ENCODE measurements at places on chromosomes 5 and 9.

DNA sequence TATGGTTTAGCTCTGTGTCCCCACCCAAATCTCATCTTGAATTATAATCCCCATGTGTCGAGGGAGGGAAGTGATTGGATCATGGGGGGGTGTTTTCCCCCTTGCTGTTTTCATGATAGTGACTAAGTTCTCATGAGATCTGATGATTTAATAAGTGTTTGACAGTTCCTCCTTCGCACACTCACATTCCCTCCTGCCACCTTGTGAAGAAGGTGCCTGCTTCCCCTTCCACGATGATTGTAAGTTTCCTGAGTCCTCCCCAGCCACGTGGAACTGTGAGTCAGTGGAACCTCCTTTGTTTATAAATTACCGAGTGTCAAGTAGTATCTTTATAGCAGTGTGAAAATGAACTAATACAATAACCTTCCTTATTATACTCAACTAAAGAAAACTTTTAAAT lies 24.3 kb upstream of the TEX10 start:
- no peak for DNase-seq

- DNase-seq: no peak
Observed at GRCh38 chr9:114005371-114006154, 72.5 kb downstream of the AMBP start.

DNA sequence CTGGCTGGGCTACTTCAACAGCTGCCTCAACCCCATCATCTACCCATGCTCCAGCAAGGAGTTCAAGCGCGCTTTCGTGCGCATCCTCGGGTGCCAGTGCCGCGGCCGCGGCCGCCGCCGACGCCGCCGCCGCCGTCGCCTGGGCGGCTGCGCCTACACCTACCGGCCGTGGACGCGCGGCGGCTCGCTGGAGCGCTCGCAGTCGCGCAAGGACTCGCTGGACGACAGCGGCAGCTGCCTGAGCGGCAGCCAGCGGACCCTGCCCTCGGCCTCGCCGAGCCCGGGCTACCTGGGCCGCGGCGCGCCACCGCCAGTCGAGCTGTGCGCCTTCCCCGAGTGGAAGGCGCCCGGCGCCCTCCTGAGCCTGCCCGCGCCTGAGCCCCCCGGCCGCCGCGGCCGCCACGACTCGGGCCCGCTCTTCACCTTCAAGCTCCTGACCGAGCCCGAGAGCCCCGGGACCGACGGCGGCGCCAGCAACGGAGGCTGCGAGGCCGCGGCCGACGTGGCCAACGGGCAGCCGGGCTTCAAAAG lies 36.9 kb upstream of the TTC1 start:
- DNase-seq: no peak

- no peak for DNase-seq
Observed at GRCh38 chr5:135814316-135814715, 20.1 kb upstream of the SLC25A48 start.

DNA sequence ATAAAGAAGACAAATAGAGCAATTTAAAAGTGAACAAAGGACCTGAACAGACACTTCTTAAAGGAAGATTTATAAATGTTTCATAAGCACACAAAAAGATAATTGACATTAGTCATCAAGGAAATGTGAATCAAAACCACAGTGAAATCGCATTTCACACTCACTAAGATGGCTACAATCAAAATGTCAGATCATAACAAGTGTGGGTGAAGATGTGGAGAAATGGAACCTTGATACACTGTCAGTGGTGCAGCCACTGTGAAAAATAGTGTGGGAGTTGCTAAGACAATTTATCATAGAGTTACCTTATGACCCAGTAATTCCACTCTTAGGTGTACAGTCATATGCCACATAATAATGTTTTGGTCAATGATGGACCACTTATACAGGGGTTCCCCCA lies 54.5 kb upstream of the HTR4 start:
- DNase-seq: peak; percentile 23

- DNase-seq: peak; percentile 33
Observed at GRCh38 chr9:133683586-133684120, 47.5 kb downstream of the DBH start.

DNA sequence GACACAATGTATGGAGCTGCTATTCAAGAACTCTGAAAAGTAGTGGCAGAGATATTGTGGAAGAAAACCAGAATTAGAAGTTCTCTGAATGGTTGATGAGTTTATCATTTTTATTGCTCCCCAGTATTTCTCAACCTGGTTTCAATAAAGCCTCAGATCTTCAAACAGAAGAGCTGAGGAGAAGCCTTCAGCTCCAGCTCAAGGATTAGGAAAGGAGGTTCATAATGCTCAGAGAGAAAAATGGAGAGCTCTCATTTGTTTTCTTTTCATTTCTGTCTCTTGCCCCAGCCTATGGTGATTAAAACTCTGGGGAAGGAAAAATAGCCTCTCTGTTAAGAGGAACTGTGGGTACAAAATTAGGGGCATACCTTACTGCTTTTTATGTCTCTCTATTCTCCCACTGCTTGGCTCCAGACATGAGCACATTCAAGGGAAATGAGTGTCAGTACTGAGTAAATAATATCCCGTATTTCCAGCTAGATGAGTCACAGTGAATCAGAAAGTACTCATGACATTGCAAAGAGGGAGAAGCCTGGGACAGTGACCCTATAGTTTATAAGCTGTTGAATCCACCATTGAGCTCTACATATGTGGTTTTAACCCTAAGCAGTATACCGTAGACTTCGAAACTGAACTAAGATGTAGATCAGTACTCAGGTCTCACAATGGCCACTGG lies 138.1 kb downstream of the EMB start:
- DNase-seq: no peak

DNA sequence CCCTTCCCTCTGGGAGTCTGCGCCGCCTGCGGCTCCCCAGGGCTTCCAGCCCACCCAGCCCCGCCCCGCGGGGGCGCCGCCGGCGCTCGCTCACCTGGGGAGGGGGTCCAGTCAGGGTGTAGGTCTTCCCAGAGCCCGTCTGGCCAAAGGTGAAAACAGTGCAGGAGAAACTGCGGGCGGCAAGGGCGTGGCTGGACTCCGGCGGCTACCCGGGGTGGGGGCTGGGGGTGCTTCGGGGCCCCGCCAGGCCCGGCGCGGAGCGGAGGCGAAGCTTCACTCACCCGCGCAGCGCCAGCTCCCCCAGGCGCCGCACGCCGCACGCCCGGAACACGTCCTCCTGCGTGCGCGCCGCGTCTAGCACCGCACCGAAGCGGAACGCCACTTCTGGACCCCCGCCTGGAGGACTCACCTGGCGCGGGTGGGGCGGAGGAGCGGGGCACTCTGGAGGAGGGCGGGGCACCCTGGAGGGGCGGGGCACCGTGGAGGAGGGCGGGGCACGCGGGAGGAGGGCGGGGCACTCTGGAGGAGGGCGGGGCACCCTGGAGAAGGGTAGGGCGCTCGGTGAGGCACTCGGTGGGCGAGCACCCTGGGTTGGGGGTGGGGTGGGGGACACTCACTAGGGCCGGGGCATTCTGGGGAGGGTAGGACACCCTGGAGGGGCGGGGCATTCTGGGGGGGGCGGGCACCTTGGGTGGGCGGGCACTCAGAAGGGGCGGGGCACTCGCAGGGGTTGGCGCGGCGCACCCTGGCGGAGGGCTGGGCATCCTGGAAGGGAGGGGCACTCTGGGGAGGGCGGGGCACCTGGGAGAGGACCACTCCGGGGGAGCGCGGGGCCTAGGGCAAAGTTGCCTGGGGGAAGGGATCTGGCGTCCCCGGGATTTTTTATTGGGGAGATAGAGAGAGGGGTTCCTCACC lies 814 bp downstream of the KIF12 start:
- DNase-seq: no peak

DNA sequence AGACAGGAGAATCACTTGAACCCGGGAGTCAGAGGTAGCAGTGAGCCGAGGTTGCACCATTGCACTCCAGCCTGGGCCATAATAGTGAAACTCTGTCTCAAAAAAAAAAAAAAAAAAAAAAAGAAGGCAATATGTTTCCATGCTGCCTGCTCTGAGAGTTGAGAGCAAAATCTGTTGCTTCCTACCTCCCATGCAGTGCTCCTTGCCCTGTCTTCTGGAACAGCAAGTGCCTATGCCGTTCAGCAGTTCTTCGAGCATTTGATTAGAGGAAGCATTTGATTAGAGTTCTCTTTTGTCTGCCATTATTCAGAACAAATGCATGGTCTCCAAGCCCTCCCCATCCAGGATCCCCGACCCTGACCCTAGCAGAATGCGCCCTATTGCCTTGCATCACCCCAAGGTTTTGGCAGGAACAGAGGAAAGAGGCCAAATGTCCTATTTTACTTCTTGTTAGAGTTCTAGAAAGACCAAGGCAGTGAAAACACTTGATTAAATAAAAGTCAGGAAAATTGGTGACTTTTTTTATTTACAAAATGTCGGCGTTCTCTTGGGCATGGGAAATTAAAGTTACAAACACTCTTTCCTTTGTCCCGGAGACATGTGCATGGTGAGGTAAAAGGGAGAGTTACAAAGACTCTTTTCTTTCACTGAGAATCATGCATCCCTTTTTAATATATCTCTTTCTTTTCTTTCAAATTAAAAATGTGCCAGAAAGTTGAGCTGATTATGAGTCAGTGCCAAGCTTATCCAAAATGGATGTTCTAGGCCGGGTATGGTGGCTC lies 27.8 kb upstream of the FSD1L start:
- DNase-seq: no peak

DNA sequence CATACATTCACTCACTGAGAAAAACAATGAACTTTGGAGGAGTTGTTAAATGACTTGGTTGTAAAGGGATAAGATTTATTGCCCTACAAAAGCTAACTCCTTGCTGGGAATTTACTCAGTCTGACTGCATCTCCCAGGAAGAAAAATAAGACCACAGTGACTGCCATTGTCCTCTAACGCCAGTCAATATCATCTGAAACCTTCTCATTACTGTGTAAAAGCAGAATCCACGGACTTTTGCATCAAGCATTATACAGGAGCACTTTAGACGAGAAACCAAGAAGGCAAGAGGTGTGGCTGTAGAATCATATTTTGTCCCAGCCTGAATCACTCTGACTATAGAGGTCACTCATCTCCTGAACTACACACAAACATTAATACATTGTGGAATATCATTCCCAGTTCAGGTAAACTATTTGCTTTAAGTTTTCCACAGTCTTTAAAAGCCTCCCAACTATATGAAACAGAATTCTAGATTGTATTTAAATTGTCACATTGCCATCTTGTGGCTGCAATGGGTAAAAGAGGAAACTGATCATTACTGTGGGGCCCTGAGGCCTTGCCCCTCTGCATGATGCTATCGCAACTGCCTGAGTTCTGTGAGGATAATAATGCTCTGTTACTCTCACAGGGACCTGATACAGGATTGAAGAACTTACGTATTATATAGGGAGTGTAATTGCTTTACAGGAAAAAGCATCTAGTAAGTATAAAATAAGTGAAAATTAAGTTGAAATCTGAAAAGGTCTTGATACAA lies 142.9 kb downstream of the SLCO4C1 start:
- DNase-seq: no peak

DNA sequence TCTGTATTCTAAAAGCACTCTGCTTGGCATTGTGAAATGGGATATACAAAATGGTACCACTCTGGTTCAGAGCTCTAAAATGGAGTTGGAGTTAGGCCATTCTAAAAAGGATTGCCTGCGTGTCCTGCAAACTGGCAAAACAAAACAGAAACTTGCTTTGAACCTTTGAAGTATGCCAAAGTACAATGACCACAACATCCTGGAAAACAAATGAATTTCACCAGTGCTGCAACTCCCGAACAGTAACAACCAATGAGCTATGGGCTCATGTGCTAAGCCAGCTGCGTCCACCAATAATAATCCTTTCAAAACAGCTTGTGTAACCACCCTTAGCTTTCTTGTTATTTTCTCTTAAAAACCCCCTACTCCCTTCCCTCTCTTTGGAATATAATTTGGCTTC lies 88.4 kb upstream of the CXCL14 start:
- no peak for DNase-seq

DNA sequence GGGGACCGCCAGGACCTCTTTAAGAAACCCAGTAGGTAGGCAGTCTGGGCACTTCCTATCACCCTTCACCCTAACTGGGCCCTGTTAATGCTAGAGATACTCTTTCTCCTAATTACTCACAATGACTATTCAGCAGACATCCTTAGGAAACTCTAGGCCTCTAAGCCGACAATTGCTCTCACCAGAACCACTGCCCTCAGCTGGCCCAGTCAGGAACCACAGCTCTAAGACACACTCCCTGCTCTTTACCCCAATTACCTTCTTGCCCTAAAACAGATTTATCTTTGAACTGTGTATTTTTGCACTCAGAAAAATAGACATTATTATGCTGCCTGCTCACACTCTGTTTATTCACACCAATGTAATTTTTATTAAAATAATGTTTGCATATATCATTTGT lies 432.6 kb upstream of the SLC30A5 start:
- DNase-seq: no peak

DNA sequence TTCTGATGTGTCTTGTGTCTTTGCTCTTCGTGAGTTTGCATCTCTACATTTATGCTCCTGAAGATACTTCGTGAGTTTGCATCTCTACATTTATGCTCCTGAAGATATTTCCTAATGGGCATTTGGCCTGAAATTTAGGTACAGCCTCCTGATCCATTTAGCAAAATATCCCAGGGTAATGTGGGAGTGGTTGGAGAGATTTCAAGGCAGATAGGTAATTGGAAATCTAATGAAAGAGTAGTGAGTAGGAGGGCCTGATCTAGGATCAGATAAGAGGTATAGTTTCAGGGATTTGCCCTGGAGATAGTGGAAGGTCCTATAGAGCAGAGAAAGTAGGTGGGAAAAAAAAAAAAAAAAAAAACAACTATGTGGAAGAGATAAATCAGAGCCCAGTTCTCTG lies 14.6 kb upstream of the SNX2 start:
- no peak for DNase-seq

DNA sequence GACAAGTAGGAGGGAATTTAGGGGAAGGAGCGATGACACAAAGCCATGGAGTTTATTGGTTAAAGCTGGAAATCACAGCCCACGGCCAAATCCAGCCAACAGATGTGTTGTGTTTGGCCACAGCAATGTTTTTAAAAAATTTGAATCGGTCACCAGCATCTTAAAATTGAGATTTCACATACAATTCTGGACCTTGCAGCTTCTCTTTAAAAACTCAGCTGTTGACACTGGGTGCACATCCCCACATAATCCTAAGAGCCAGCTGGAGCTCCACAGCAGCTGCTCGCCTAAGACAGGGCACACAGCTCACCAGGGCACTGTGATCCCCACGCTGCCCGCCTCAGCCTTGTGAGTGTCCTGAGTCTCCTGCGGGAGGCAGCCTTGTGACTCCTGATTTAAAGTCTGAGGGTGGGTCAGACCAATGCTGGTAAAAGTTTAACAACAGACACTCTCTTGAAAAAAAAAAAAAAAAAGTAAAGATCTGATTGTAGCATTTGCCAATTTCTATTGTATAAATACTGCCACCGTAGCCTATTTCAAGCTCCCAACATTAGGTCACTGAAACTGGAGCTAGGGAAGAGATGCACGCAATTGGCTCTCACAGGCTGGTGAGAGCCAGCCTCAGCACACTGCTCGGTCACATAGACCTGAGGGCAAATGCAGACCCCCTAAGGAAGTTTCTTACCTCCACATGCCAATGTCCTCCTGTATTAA lies 124.8 kb downstream of the HSD17B3 start:
- DNase-seq: no peak

DNA sequence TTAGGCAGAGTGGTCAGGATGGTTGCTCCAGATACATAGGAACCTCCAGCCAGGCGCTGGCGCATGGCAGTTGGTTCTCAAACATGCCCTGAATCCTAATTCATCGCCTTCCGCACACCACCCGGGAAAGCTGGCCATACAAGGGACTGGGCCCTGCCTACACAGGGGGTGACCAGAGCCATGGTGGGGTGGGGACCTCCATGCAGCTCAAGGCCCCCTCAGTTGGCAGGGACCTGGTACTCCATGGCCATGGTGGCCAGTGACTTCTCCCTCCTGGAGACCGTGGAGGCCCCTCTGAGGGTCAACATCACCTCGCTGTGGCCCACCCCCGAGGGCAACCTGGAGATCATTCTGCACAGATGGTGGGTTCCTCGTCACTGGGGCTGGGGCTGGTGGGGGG lies 26.8 kb downstream of the PAEP start:
- DNase-seq: no peak
